Activated T-helper 2 cell treated with anti-CD3 and anti-CD28 coated beads, Interferon-gamma antibody, Interleukin-2, Interleukin-4, amounts not matched to agents 10 μg/mL and 5 μg/mL and 100 μg/mL, durations not matched to agents 14 hours and 24 hours and 36 hours (primary cell): ENCODE measurements at places on chromosomes 2 and 18. TPM values are rescaled to one million over a fixed set of nuclear protein-coding genes. Genes with fewer than 3 reads are reported as not detected.

DNA sequence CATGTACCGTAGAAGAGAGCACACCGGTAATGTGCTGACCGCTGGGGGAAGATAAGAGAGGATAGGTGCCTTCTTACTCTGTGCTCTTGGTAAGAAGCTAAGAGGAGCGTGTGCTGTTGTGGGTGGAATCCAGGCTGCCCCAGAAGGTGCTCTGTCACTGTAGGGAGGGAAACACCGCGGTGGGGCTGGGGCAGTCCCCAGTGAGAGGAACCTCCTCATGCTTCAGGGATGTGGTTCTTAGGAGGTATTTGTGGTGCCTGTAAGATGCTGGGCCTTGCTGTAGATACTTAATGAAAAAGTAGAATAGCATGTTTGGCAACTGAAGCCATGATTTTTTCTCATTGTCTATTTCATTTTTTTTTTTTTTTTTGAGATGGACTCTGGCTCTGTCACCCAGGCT, 1.1 kb downstream of the COLEC11 start:
- peaks cover 10% of the 10 kb centered on the region for H3K4me1 ChIP-seq
- peaks cover 10% of the 10 kb centered on the region for H3K27me3 ChIP-seq
- no peak for DNase-seq
- H3K27ac ChIP-seq = no peak overlapping the region

DNA sequence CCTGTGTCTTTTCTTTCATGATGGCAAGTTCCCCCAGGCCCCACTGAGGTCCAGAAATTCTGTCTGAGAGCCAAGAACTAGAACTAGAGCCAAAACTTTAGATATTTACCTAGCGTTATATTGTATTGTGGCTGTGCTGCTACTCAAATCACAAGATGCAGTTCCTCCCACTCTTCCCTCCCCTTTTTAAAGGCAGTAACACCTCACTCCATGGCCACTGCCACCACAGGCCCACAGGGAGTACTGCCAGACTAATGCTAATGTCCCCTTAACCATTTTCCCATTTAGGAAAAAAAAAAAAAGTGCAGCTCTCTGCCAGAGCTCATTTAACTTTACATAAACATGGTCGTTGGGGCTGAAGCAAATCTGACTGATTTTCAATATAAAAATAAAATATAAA, 99.7 kb upstream of the KYNU start:
- H3K4me3 ChIP-seq = no peak overlapping the region
- no peaks in the 10 kb centered on the region for H3K27me3 ChIP-seq
- H3K4me1 ChIP-seq = no peaks in the 10 kb centered on the region
- no peak overlapping the region for H3K27ac ChIP-seq
- H3K36me3 ChIP-seq = no peaks in the 10 kb centered on the region
- DNase-seq = no peak

CPLX4 gene
- not detected in 2 replicates for total RNA-seq

IL36B gene
- total RNA-seq = not detected in 2 replicates

GRCh38 chr2:200585730-200586643, at the start of gene AOX1:
Gene AOX1, plus strand, starts transcription at chr2:200586014. Its CDS starts 95 bp downstream, at chr2:200586109.
- peak within 1 kb of the TSS; percentile 67 for H3K4me3 ChIP-seq
- H3K27ac ChIP-seq = no peak within 1 kb of the TSS
- H3K4me1 ChIP-seq = peaks cover 7% of the 10 kb centered on the region
- peak; percentile 12 for DNase-seq

GCG gene
- total RNA-seq = not detected in 2 replicates

DNA sequence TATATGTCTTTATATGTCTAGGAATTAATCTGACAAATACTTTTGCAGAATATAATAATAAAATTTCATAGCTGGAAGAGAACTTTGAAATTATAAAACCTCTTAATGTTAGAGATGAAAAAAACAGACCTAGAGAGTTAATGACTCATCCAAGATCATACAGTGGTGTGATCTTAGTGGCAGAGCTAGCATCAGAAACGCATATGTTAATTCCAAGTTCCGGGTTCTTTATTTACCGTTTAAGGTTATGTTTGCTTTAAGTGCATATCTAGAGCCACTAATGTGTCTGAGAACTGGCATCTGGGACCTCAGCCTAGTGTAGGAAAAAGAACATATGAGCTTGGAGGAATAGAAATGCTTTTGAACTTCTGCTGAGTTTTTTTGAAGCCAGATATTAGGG, 24.3 kb downstream of the CERS6 start:
- peaks cover under 1% of the 10 kb centered on the region for H3K36me3 ChIP-seq
- peaks cover 21% of the 10 kb centered on the region for H3K4me1 ChIP-seq
- no peaks in the 10 kb centered on the region for H3K27me3 ChIP-seq
- H3K4me3 ChIP-seq = no peak overlapping the region

GRCh38 chr2:85920810-85921545, 32.2 kb upstream of the ST3GAL5 start:
- H3K4me3 ChIP-seq = no peak overlapping the region
- peaks cover 15% of the 10 kb centered on the region for H3K27me3 ChIP-seq

DNA sequence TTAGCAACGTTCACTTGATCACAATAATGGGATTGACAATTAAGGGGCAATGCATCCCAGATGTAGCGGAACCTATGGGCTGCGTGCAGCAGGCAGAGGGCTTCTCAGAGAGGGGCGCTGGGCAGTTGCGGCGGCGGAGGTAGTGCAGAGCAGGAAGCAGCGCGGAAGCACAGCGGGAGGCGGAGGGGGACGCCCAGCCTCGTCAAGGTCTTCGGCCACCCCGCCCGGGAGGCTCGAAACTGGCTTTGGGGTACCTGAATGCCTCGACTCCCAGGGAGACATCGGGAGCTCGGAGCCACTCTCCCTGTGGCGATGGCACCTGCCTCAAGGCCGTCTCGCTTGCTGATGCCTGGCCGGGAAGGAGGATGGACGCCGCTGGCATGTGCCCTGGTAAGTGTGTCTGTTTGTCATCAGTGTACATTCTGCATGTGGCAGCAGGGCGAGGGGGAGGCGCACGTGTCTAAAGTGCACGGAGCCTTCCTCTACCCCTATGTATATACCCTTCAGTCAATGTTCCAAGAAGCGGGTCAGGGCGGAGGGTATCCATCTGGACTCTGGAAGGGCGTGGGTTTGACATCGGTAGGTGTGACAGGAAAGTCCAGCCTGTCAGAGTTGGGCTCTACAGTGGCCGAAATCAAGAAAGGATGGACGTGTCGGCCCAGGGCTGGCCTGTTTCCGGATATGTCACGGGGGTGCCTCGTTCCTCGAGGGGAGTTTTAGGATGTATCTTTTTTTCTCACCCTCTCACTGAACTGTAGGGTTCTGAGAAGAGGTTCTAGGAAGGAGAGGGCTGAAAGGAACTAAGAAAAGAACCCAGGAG, 7.5 kb upstream of the SP9 start:
- no peak overlapping the region for H3K27ac ChIP-seq
- peak overlapping the region; percentile 55 for H3K4me3 ChIP-seq
- peaks cover 18% of the 10 kb centered on the region for H3K4me1 ChIP-seq
- peaks cover 89% of the 10 kb centered on the region for H3K27me3 ChIP-seq
- DNase-seq = no peak
- H3K36me3 ChIP-seq = peaks cover 3% of the 10 kb centered on the region

- H3K27ac ChIP-seq = peak overlapping the region; percentile 81
- H3K4me1 ChIP-seq = peaks cover 72% of the 10 kb centered on the region
- H3K27me3 ChIP-seq = no peaks in the 10 kb centered on the region
- DNase-seq = peak; percentile 71
- peaks cover 47% of the 10 kb centered on the region for H3K36me3 ChIP-seq
These were observed 67.9 kb downstream of the DGKD start for GRCh38 chr2:233422050-233422639.

GRCh38 chr2:98540536-98540935, 67.8 kb downstream of the COA5 start:
- peaks cover 8% of the 10 kb centered on the region for H3K4me1 ChIP-seq
- H3K27me3 ChIP-seq = no peaks in the 10 kb centered on the region
- no peak overlapping the region for H3K27ac ChIP-seq
- DNase-seq = no peak
- peaks cover 79% of the 10 kb centered on the region for H3K36me3 ChIP-seq

- H3K4me1 ChIP-seq = no peaks in the 10 kb centered on the region
- no peak for DNase-seq
- H3K27ac ChIP-seq = no peak overlapping the region
- no peaks in the 10 kb centered on the region for H3K36me3 ChIP-seq
- no peaks in the 10 kb centered on the region for H3K27me3 ChIP-seq
These were observed 130.9 kb upstream of the MYCN start for GRCh38 chr2:15809404-15809803.

DNA sequence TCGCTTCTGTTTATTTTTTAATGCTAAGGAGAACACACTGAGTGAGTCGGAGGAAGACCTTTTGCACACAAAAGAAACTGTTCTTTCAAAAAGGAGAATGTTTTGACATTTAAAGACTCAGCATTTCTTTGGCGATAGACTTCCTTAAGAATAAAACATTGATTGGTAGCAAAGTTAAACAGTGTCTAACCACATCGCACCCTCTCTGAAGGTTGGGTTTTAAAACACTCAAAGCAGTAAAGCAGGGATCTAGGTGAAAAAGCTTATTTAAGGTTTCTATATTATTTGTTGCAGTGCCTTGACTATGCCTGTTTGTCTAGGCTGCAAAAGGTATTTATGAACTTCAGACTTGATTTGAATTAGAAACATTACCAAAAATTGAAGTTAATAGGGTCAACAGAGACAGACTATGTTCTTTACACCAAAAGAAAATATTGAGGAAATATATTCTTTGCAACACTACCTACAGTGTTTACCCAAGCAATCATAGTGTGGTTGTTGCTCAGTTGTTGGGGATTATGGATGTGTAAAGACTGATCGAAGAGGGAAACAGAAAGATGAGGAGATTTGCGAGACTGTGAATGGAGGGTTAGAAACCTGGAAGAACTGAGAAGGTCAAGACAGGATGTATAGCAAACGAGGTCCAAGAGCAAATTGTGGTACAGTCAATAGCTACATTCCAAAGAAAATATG, 297.8 kb upstream of the SLC39A10 start:
- no peak overlapping the region for H3K27ac ChIP-seq
- no peak for DNase-seq
- no peak overlapping the region for H3K4me3 ChIP-seq
- no peaks in the 10 kb centered on the region for H3K27me3 ChIP-seq

GRCh38 chr18:29157057-29157780, 980.3 kb upstream of the CDH2 start:
- H3K4me3 ChIP-seq = no peak overlapping the region
- H3K27ac ChIP-seq = no peak overlapping the region
- no peak for DNase-seq
- no peaks in the 10 kb centered on the region for H3K36me3 ChIP-seq

GRCh38 chr2:176504440-176504839, 235.2 kb downstream of the MTX2 start:
- H3K36me3 ChIP-seq = no peaks in the 10 kb centered on the region
- peaks cover 15% of the 10 kb centered on the region for H3K4me1 ChIP-seq
- H3K27ac ChIP-seq = no peak overlapping the region
- peaks cover 52% of the 10 kb centered on the region for H3K27me3 ChIP-seq
- no peak for DNase-seq
- H3K4me3 ChIP-seq = no peak overlapping the region

GRCh38 chr2:32772638-32773447, 145.0 kb downstream of the TTC27 start:
- H3K27ac ChIP-seq = no peak overlapping the region
- DNase-seq = no peak
- peaks cover 20% of the 10 kb centered on the region for H3K4me1 ChIP-seq

PID1 gene
- total RNA-seq = not detected in 2 replicates

TMEM178A gene
- 0.23 and 0.32 TPM in 2 replicates for total RNA-seq
